Activated CD8-positive, alpha-beta memory T cell treated with anti-CD3 and anti-CD28 coated beads for 1 hour (primary cell): ENCODE measurements at places on chromosomes 7 and 10.

GRCh38 chr10:69458430-69459100 is 7.3 kb downstream of the TSPAN15 start:
- DNase-seq, result no peak

DNA sequence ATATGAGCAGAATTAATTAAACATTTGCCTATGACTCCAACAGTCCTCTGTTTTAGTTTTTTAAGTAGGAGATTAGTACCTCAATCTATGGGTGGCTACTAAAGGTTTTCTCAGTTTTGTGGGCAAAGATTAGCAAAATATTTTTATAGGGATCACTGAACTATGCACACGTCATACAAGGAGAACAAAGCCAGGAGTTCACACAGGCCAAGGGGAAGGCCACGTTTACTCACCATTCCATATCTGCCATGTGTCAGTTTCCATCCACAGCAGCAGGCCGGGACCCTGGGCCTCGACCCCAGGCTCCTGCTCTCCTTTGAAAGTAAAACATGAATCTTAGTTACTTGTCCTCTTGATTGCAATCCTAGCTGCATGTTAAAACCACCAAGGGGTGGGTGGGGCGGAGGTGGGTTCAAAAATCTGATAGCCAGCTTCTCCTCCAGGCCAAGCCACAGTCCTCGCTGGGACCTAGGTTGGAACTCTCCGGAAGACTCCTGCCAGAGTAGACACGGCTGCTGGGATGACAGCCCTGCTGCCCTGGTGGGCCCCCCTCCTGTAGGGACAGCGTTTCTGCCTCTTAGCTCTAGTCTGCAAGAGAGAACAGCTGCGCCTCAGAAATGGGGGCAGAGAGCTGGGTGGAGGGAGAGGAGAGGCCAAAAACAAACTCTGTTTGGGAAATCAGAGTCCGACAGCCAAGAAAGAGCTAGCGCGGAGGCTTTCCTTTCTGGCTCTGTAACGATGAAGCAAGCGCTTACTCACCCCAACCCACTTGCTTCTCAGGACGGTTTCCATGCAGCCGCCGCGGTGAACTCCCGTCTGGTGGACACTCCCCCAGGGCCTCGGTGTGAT is 35.6 kb downstream of the PITRM1 start:
- DNase-seq, result no peak

- DNase-seq, result no peak
Observed at GRCh38 chr7:30363778-30364563, 79.6 kb downstream of the ZNRF2 start.

- no peak for DNase-seq
Observed at GRCh38 chr10:31081937-31082840, 50.5 kb upstream of the ZNF438 start.

- DNase-seq, result no peak
Observed at GRCh38 chr7:83837683-83838082, 188.7 kb upstream of the SEMA3E start.

DNA sequence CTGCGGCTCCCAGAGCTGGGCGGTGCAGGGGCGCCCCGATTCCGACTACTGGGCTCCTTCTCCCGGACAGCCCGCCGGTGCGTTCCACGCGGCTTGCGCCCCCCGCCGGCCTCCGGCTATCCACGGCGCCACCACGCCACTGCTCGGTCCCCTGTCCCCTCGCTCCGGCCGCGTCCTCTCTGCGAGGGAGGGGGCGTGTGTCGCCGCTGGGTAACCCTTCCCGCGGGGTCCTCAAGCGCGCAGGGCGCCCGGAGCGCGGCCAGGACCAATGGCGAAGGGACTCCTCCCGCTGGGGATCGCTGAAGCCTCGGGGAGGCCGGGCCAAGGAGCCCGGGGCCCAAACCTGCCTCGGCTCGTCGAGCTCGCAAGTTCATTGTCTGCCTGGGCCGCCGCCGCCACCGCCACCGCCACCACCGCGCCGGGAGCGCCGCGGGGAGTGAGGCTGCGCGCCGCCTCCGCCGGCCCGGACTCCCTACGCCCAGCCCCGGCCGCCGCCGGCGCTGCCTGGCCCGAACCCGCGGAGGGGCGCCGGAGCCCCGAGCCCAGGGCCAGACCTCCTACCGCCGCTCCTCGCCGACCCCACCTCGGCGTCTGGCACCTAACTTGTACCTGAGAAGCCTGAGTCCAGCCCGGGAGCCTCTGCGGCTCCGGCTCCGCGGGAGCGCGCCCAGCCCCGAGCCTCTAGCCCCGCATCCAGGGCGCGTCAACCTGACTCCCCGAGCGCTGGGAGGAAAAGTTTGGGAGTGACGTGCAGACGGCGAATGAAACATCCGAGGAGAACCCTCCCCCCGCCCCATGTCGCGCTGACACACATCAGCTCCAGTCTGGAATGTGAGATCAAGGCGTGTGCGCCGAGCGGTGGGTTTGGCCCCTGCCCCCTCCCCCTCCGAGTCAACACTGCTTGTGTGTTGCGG is at the start of gene CHST15:
Gene CHST15, minus strand, starts transcription at position 739 of the 914 bp plus-strand sequence. CDS start 47,386 bp downstream, outside the sequence.
- no peak for DNase-seq

- DNase-seq, result no peak
Observed at GRCh38 chr7:95501261-95501832, 15.6 kb downstream of the ASB4 start.

GRCh38 chr7:101058355-101058754 is 26.9 kb upstream of the TRIM56 start:
- DNase-seq, result peak; percentile 35

DNA sequence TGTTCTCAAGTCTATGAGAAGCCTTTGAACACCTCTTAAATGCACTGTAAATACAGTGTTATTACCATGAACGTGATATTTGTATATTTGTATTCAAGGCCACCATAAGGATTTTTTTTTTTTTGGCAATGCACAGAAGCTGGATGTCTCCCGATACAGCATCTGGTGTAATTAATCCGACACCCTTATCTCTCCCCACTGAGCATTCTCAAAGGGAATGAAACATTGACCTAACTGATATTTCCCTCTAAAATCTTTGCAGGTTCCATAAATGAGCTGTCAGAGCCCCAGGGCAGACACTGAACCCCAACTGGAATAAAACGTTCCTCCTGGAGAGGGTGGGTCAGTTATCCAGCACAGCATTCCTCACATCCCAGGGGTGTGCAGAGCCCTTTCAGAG is 316.6 kb downstream of the PAXIP1 start:
- no peak for DNase-seq

DNA sequence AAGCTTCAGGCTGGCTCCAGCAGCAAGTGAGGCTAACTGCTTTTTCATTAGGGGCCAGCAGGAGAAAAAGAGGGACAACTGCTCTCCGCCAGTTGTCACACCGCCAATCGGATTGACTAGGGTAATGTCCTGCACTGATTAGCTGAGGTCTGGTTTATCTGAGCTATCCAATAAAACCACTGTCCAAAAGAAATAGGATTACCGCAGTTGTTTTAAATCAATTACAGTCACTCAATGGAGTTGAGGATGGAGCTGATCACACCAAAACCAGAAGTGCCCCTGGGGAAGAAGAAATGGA is 351.4 kb upstream of the NPVF start:
- no peak for DNase-seq

DNA sequence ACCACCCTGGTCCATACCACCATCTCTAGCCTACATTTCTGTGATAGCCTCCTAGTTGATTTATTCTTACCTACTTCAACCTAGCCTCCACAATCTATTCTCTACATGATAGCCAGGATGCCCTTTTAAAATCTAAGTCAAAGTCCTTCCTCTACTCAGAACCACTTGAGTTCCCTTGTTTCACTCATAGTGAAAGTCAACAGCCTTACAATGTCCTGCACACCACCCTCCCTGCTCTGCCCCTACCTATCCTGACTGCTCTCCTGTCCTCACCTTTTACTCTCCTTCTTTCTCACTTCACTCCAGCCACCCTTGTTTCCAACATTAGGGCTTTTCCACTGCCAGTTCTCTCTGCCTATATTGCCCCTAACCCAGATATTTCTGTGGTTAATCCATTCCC is 146.7 kb downstream of the GRM3 start:
- DNase-seq, result no peak

- DNase-seq, result no peak
Observed at GRCh38 chr10:14761372-14761771, 13.3 kb downstream of the FAM107B start.

DNA sequence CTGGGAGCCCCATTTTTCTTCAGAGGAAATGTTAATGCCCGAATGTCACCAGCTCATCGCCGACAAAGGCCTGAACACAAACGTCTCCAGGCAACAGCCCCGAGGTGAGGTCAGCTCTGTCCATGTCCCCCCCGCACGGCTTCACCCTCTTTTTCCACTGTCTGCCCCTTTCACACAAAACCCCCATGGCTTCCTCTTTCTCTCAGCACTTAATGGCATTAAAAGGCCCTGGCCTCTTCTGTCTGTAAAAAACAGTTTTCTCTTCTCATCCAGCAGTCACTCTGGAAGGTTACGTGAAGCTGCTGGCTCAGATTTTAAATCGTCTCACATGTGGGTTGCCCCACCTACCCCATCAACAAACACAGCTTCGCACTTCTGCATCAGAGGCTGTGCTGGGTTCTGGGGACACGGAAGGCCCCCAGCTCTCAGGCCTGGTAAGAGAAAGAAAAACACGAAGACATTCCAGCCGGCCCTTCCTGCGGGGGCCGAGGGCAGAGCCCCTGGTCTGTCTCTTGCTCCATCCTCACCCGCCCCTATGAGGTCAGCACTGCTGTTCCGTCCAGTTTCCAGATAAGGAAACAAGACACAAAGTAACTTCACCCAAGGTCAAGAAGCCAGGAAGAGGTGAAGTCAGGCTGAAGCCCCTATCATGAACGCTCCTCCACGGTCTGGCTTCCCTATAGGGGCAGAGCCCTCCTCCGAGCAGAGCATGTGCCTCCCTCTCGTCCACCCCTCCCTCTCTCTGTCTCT is 91.1 kb upstream of the PDGFA start:
- no peak for DNase-seq

DNA sequence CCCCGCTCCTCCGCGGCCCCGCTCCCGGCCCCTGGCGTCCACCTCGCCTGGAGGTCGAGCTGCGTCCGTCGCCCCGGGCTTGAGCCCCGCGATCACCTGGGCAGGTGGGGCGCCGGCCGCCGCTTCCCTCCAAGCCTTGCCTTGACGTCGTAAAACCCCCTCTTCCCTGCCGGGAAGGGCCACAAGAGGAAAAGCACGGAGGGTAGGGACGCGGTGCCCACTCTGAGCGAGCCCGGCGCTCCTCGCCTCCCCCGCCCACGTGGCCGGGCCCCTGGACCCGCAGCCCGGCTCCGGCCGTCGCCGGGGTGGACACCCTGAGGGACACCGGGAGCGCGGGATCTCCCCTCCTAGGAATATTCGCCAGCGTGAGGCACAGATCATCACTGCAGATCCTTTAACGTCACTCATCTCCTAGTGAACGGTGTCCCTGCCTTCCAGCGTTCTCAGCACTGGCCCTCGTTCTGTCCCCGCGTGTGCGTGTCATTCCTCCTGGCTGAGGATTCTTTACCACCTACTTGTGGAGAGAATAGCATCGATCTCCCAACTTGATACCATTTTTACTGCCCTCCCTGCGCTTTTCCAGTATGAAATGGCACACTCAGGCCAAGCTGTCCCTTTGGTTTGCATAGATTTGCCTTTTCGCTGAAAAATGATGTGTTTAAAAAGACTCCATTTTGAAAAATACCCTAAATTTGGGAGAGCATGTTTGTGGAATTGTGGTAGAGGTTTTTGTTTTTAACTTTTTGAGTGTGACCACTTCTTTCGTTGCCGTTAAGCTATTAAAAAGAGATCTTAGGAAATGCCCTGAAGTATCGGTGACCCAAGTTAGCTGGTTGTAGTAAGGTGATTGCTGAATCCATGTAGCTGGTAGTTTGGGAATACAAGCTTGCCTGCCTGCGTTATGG is 649 bp downstream of the ACTR3B start:
- DNase-seq, result peak; percentile 1

GRCh38 chr7:151796871-151797537 is 79.9 kb downstream of the PRKAG2 start:
- no peak for DNase-seq

GRCh38 chr10:81874875-81875466 is at the start of gene NRG3:
NRG3 (plus strand) TSS chr10:81875194.
- no peak for DNase-seq

DNA sequence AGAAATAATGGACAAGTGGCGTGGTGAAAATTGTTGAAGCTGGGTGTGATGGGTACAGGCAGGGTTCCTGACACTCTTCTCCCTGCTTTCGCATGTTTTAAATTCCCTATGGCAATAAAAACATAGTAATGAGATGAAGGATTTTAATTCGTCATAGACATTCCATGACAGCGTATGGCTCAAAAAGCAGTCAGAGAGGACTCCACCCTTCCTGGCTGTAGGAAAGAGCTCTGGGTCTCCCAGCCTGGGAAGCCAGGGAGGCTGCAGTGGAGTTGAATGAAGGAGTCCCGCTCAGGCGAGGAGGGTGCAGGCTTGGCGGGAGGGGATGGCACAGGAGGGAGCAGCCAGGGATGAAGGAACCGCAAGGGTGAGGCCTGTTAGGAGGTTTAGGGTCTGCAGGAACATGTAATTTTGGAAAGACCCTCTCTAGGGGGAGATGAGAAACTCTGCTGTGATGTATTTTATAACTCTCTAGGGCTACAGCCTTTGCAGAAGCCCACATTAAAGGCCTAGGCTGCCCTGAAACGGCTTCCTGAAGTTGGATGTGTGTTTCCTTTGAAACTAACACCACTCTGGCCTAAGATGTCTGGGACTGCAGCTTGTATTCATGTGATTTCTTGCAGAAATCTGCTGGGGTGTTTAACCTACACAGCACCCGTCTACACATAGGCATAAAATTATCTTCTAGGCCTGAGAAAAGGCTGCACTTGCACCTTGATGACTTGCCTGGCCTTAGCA is 7.6 kb upstream of the LARP4B start:
- DNase-seq, result no peak

DNA sequence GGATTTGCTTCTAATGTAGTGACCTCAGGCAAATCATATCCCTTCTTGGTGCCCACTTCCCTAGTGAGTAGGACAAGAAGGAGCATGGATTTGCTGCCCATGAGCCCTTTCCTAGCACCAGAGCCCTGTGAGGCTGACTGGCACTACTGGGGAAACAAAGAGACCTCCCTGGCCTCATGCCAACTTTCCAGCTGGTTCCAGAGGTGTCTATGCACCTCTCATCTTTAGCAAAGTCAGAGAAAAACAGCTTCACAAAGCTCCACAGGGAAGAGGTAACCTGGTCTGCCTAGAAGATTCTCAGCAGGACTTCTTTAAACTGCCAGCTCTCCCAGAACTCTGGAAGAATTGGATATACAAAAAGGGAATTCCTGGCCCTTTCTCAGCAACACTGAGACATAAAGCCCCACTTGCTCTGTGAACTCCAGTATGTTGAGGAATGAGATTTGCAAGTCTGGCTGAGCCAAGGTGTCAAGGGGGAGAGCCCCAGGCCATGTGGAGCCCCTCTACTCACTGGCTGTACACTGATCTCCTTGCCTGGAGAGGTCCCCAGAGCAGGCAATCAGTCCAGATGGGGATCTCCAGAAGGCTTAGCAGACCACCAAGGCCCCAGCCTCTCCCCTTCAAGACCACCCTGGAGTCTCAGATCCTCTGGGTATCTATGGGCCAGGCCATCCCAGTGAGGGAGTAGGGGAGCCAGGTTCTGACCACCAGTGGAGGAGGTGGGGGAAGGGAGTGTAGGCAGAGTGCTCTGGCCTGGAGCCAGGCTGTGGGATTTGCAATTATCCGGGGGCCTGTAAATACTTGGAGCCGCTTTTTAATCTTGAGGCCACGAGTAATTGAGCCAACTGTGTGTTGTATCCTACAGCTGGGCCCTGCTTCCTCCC is 24.4 kb upstream of the RBM20 start:
- no peak for DNase-seq
